ENCODE measurements at places on chromosomes 1 and 21.

DNA sequence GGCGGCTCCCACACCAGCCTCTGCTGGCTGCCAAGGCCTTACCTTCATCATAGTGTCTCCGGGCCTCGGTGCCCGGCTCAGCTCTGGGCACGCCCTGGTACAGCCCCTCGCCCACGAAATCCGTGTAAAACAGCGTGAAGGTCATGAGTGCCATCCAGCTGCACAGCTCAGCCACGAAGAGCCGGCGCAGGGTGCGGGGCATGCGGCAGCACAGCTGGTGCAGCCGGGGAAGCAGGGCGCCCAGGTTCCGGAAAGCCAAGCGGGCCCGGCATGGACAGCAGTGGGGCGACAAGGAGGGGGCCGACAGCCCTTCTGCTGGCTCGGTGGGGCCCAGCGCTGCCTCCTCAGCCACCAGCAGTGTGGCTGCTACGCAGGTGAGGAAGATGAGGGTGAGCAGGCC lies 17.5 kb downstream of the SLC45A3 start:
- DNase-seq, result no peak

DNA sequence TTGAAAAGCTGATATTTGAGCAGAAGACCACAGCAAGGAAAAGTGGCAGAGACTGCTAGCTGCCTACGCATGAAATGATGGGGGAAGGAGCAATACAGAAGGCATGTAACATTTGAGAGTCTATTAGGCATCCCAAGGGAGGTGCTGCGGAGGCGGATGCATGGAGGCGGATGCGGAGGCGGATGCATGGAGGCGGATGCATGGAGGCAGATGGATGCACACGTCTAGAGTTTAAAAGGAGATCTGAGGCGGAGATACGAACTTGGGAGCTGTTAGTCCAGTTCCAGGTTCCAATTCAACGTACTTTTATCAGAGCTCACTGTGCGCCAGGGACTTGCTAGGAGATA lies 744 bp upstream of the DDX20 start:
- DNase-seq, result no peak

- DNase-seq, result peak; percentile 67
Observed at GRCh38 chr1:154623358-154623757, 15.4 kb upstream of the ADAR start.

DNA sequence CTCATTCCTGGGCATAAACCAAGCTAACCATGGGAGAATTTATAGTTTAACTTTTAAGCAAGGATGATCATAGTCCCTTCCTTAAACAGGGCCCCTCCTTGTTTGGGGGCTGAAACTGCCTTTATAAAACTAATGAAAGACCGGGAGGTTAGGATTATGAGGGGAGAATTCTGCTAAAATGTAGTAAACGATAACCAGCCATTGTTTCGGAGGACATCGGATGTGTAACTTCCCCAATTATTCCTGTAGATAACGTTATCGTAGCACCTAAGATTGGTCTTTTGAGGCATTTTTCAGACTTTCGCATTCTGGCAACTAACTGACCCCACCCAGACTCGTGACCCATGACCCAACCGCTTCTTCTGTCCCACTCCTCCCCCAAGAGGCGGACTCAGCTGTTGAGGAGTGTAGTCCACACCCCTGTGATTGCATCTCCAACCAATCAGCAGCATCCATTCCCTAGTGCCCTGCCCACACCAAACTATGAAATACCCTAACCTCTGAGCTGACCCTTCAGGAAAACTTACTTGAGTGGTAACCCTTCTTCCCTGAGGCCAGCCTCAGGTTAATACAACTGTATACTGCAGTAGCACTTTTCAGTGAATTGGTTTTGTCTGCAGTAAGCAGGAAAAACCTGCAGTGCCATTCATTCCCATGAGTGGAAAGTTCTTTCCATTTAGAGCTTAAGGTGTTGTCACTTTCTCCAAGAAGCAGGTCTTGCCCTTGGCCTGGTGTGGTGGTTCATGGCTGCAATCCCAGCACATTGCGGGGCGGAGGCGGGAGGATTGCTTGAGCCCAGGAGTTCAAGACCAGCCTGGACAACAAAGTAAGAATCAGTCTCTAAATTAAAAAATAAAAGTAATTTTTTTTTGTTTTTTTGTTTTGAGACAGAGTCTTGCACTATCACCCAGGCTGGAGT lies 823 bp upstream of the SYF2 start:
- peak; percentile 82 for DNase-seq

DNA sequence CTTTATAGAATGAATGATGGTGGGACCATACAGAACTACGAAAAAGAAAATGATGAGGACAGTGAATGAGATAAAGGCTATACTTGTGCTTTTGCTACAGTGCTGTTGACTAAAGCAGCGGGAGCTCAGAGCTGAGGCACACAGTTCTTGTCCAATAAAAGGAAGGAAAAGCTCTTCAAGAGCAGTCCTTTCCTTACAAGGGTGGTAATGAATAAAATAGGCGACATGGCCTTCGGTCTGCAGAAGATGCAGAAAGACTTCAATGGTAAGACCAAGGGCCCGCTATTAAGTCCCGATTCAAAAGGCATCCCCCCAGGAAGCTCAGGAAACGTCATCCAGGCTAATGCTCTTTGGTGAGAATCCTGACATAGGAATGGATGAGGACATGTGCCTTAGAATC lies 44.4 kb downstream of the GNG12 start:
- DNase-seq, result no peak
